ENCODE measurements at places on chromosomes 7 and 10.

DNA sequence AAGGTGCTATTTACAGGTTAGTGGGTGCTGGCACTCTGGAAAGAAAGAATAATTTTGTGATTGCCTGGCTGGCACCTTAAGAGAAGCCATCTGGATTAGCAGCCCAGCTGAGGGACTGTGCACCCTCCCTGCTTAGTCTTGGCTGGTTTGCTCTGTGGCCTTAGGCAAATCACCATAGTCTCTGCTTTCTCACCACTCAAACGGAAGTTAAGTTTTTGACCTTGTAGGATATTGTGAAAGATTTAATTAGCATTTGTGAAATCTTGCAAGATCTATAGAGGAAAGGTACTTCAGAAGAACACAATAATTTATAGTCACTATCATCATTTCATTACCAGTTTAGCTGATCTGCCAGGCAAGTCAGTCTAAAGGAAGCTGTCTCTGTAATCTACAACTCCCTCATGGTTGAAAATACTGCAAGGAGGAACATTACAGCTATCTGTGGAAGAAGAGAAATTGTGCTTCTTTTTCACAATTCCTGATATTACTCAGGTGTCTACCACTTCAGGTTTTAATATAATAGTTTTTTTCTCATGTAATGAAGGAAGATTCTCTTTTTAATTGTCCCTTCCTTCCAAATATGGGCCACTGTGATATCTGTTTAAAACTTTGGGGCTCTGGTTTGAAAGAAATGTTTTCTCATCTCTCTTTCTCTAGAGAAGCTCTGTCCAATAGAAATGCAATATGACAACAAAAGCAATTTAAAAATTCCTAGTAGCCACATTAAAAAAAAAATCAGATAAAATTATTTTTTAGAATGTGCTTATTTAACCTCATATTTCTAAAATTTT is 219.6 kb downstream of the PTEN start:
- DNase-seq, result no peak

- no peak for DNase-seq
These were observed 45.1 kb downstream of the KCNMA1 start for GRCh38 chr10:77592510-77592909.

- DNase-seq, result no peak
These were observed 7.6 kb downstream of the ASB15 start for GRCh38 chr7:123608991-123609882.

GRCh38 chr10:123633636-123634035 is 32.5 kb upstream of the GPR26 start:
- DNase-seq, result no peak

All from T47D (cell line).